ENCODE measurements at places on chromosomes 4 and X.
A peak's percentile ranks its signal among the peaks of the same experiment; 100 is the strongest.

DNA sequence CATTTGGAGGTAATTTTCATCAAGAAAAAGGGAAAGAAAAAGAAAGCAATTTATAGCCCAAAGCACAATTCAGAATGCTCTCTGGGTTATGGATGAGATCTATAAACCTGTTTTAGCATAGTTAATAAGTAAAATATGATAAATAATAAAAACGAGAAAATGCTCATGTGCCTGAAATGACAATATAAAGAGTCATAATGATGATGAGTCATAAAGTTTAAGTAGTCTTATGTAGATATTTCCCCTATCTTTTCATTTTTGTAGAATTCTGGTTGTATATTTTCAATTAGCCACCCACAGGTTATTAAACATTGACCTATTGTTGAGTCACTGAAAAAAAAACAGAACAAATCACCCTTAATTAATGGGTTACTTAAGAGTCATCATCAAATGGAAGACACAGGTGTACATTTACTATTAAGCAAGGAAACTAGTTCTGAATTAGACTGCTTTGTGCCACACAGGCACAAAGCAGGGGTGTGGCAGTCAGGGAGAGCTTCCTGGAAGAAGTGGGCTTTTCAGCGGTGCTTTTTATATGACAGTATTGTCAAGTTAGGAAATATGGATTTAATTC is 29.3 kb downstream of the BEND4 start:
- DNase-seq = no peak

GRCh38 chr4:73721909-73722308 is 18.5 kb upstream of the CXCL8 start:
- DNase-seq = no peak

- no peak for DNase-seq
These were observed 1.1 kb downstream of the ARHGAP36 start for GRCh38 chrX:131059246-131059645.

- DNase-seq = no peak
These were observed 3.7 kb downstream of the DOCK11 start for GRCh38 chrX:118499295-118499694.

- DNase-seq = no peak
These were observed 8.6 kb upstream of the ARHGAP10 start for GRCh38 chr4:147723326-147723725.

DNA sequence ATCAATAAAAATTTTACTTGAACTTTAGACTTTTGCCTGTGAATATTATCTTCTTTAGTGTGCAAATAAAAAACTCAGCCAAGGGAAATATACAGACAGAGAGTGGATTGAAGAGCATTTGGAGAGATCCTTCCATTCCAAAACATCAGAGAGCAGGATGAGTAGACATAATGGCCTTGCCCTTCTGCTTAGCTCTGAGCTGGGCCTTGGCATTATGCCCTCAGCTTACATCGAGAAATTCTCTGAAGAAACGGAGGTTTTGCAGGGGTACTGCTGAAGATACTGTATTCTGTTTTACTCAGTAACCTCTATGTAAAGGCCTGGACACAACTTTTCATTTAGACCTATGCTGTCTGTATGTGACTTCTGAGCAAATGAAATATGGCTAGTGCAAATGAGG is 317.4 kb downstream of the STIM2 start:
- no peak for DNase-seq

DNA sequence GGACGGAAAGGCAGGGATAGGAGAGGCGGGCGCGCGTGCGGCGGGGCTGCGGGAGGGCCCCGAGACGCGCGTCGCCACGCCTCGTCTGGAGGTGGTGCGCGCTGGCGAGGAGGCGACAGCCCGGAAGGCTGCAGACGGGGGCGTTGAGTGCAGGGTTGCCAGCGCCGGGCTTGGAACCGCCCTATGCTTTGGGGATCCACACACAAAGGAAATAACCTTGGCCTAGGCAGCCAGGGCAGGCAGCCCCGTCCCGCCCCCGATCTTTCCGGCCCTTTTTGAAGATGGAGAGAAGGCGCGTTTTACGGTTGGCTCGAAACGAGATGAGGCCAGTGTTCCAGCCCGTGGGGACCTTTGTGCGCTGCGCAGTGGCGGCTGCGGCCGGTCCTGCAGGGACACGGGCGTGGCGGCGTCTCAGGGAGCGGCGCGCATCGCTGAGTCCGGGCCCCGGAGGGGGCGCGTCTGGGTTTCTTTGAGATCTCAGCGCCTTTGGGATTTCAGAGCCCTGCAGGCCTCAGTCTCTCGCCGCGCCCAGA is 50.8 kb upstream of the TRIM2 start:
- DNase-seq = peak; percentile 37

DNA sequence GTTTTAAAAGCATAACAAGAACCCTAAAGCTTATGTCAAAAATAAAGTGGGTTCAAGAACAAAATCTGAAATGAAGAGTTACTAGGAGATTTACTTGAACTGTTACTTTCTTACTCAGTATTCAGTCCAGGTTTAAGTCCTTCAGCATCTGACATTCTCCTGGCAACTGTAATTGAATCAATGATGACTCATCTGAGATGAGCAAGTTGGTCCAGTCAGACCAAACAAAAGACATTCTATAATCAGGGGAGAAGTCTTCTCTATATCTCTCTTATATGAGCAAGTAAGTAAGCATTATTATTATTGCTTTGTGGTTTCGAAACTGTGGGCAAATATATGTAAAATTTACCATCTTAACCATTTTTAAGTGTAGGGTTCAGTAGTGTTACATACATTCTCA is 34.6 kb downstream of the MAP9 start:
- DNase-seq = no peak

GRCh38 chr4:139077567-139078355 is 62.2 kb downstream of the NOCT start:
- no peak for DNase-seq

DNA sequence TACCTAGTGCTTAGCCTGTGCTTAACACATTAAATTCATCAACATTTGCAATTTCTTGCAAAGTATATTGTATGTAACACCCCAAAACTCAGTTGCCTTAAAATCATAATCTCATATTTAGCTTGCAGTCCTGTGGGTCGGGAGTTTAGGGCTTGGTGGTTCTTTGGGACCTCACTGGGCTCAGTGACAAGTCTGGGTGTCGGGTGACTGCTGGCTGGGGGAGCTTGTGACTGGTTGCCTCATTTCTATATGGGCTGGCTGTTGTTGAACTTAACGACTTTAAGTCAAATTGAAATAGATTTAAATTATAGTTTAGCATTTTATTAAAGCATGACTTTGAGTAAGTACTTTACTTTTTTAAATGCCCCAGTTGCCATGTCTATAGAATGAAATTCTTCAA is 401.4 kb upstream of the NR3C2 start:
- no peak for DNase-seq

DNA sequence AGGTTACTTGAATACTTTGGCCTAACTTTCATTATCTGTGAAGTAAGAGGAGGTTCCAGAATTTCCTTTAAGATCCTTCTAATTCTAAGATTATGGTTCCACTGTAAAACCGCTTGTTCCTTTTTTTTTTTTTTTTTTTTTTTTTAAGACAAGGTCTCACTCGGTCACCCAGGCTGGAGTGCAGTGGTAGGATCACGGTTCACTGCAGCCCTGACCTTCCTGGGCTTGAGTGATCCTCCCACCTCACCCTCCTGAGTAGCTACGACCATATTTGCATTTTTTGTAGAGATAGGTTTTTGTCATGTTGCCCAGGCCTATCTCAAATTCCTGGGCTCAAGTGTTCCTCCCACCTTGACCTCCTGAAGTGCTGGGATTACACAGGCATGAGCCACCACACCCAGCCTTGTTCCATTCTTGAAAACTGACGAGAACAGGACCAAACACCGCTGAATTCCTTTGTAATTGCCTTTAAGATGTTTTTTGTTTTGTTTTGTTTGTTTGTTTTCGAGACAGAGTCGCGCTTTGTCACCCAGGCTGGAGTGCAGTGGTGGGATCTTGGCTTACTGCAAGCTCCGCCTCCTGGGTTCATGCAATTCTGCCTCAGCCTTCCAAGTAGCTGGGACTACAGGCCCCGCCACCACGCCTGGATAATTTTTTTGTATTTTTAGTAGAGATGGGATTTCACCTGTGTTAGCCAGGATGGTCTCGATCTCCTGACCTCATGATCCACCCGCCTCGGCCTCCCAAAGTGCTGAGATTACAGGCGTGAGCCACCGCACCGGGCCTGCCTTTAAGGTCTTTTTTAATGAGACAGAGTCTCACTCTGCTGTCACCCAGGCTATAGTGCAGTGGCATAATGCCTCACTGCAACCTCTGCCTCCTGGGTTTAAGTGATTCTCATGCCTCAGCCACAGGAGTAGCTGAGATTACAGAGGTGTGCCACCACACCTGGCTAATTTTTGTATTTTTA is 6.8 kb downstream of the PDS5A start:
- DNase-seq = no peak

DNA sequence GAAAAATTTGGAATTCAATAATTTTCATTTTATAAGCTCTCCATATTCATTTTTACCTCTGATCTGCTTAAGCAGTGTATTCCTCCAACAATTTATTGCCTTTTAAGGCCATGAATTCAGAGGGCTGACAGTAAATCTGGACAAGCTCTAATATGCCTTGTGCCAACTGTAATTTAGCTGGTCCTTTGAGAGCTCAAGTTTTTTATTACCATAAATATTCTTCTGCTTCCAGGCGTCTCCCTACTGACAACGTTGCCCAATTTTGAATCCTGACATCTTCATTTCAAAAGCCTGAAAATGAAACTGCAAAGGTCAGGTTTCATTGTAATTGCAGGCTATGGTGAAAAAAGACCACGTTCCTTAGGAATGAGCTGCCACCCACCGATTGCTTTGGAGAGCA is 95.8 kb upstream of the GEMIN8 start:
- DNase-seq = no peak

GRCh38 chr4:35684755-35685154 is 559.6 kb downstream of the ARAP2 start:
- DNase-seq = no peak

DNA sequence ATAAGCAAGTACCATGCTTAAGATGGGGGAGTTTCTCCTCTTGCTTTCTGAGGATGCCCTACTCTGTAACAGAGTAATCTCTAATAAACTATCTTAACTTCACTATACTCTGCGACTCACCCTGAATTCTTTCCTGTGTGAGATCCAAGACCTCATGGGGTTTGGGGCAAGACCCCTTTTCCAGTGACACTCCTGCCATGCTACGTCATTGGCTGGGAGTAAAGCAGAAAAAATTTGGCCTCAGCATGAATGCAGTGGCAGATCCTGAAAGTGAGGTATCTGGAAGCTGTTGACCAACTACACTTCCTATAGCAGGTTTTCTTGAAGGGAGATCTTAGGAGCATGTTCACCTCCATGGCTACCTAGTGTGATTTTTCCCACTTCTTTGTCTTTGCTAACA is 109.1 kb upstream of the MED14 start:
- DNase-seq = no peak

Measured in NCI-H748 treated with DMSO at 0.1 percent for 48 hours (cell line).